A549 treated with dexamethasone at 1 μM for 4 hours (cell line): ENCODE measurements at places on chromosomes 13 and 19. TPM values are rescaled to one million over a fixed set of nuclear protein-coding genes. Genes with fewer than 3 reads are reported as not detected.

Gene NAPSA
- total RNA-seq, result 0.32 to 1.1 TPM (median 0.84 TPM) in 5 replicates

Gene ADGRE1
- 4.0 to 5.5 TPM (median 4.6 TPM) in 5 replicates for total RNA-seq

Gene ZNF507
- total RNA-seq, result 13.7 to 23.6 TPM (median 19.2 TPM) in 5 replicates

Gene SULT2A1
- total RNA-seq, result 0.03 to 0.04 TPM in 2 of 5 replicates, not detected in the others

Gene MARK4
- 8.6 to 11.7 TPM (median 9.8 TPM) in 5 replicates for total RNA-seq

Gene MCEMP1
- not detected in 5 replicates for total RNA-seq
